NCI-H526 (cell line): ENCODE measurements at places on chromosomes 3 and 15.
A peak's percentile ranks its signal among the peaks of the same experiment; 100 is the strongest.

DNA sequence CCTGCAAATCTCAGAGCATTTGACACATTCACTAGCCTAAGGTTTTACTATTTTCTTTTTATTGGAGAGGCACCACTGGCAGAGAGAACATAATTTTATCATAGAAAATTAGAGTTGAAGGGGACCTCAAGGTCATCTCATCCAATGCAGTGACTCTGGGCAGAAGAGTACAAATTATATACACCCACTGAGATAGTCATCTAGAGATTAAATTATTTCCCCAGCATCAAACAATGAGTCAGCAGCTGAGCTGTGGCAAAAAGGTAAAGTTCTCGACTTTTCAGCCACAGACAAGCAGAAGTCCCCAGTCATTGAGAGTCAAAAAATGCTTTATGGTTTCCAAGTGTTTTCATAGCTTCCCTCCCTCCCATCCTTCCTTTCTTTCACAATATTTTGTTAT lies 39.3 kb upstream of the SEMA6D start:
- no peak for DNase-seq

DNA sequence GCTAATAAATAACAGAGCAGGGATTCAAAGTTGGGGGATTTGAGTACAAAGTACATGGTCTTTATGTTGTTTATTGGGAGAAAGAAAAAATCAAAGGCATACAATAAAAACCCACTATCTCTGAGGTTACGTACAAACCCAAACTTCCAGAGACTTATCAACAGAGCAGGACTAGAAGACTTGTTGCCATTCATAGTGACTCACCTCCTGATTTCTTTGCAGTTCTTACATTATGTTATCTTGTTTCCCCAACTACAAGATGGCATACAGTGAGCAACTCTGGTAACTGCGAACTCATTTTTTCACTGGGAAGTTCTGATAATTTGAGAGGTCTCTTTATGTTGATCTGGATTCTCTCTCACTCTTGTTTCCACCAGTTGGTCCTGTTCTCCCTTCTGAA lies 80.6 kb upstream of the ETV5 start:
- DNase-seq, result no peak

DNA sequence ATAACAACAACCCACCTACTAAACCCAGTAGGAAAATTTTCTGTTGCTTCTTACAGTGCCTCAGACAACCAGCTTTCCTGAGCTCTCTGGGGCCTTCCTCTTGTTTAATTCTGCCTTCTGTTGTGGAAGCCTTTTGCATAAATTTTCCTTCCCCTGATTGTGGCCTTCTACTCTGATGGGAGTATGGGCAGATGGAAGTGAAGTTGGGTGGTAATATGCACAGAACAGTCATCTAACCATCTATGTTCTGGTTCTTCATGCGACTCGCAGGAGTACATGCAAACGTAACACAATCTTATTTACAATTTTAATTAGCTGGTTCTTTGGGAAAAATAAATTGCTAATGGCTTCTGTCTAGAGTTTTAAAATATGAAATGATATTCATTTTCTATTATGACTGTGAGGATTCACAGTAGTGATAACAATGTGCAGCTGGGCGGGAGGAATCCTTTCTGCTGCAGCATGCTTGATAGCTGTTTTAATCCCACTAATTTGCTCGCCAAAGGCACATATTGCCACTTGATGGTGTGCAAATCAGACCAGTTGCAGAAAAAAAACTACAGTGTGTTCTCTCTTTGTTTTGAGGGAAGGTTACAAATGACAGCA lies 311.5 kb upstream of the ROPN1 start:
- DNase-seq, result no peak

DNA sequence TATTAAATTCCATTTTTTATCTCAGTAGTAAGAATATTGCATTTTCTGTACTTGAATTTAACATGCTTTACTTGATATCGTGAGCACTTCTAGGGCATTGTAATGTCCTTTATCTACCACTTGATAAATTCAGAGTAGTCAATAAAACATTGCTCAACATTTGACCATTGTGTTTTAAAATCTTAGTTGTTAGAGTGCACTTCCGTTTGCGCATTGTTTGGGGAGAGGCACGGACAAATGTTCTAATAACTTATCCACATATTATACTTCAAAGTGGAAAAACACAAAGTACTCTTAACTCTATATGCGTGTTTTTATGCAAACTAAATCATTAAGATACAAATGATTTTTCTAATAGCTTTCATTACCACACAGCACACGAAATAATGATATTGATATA lies 419 bp downstream of the FAM227B start:
- peak; percentile 24 for DNase-seq

DNA sequence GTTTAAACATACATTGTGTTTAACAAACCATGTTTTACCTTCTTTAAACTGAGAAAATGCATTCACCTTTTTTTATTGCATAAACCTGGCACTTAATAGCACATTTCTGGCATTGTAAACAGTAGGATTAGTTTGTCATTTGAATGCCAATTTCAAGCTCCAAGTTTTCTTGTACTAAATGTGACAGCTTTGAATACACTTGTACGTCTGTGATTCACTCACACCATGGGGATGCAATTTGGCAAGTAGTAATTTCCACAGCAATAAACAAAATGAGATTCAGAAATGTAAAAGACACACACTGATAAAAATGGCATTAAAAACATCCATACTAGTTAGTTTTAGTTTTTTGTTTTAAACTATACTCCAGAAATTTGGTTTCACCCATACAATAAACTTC lies 598.9 kb downstream of the SI start:
- DNase-seq, result no peak

DNA sequence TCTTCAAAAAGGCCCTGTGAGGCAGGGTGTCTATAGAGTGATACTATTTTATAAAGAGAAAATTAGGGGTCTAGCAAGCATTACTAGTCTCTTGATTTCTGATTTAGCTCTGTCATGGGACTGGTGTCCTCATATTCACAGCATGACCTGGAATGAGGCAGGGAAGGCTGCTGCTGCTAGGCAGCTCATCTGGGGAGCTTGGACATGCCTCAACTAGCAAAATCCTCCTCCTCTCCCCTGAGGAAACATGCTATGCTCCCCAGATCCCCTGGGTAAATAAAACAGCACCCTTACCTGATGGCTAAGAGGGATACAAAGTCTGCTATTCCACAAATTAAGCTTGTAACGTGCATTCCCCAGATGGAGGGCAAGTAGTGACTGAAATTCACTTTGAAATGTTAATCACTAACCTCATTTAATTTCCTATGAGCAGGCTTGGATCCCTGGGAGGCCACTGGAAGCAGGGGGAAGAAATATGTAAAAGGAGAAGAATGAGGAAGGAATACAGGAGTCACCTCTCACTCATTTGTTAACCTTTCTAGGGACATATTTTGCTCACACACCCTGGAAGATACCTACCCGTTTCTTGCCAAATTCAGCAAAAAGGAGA lies 709.4 kb downstream of the SQOR start:
- DNase-seq, result no peak

DNA sequence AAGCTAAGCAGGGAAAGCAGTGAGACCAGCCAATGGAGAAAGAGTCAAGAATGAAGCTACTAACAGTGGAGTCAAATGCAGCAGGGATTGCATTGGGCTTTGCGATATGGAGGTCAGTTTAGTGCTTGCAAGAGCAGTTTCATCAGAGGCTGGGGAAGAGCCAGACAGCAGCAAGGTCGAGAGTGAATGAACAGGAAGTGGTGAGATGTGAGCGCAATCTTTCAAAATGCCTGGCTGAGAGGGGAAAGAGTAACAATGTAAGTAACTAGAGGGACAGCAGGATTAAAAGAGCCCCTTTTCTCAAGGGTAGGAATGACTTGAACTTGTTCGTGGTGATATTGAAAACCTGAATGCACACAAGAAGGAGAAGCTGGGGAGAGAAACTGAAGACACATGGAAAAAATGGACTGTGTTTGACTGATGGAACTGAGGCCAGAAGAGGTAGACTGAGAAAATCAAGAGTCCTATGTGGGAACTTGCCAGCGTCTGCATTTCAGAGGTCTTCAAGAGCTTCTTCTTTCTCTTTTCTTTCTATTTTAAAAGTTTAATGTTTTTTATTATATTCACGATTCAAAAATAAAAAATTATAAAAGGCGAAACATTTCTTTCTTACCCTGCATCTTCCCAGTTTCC lies 30.6 kb upstream of the GPR160 start:
- DNase-seq, result no peak

GRCh38 chr3:127168271-127168670 lies 24.7 kb upstream of the PRR23E start:
- DNase-seq, result no peak

DNA sequence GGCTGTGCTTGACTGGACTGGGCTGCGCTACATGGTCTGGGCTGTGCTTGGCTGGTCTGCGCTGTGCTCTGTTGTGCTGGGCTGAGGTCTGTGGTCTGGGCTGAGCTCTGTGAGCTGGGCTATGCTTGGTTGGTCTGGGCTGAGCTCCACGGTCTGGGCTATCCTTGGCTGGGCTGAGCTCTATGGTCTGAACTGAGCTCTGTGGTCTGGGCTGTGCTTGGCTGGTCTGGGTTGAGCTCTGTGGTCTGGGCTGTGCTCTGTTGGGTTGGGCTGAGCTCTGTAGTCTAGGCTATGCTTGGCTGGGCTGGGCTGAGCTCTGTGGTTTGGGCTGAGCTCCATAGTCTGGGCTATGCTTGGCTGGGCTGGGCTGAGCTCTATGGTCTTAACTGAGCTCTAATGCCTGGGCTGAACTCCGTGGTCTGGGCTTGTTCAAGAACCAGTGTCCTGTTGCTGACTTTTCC lies 92.0 kb downstream of the PLXNA1 start:
- peak; percentile 31 for DNase-seq

DNA sequence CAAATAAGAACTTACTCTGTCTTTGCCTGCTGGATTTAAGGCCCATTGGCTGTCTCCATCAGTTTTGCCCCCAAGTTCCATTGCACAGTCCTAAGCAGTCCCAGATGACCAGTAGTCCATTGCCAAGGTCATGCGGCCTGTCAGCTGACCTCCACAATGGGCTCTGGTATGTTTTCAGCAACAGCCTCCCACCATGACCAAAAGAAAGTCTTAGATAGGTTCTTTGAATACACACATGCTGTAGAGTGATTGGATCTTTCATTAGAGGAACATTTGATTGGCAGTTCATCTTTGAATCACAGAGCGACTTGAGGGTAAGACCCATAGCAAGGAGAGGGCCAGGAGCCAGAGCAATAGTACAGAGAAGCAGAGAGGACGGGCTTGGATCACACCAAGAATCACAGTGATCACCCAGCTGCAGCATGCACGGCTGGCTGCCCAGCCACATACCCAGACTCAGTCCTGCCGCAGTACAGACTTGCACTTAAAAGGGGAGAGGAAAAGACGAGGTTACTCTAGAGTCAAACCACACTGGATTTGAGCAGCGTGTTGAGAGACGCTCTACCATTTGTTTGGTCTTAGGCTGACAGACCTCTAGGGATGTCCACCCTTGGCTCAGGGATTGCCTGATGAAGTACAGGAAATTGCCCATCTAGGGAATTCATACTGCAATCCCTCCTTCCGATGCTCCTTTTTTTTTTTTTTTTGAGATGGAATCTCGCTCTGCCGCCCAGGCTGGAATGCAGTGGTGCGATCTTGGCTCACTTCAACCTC lies 50.4 kb downstream of the APH1B start:
- DNase-seq, result no peak

DNA sequence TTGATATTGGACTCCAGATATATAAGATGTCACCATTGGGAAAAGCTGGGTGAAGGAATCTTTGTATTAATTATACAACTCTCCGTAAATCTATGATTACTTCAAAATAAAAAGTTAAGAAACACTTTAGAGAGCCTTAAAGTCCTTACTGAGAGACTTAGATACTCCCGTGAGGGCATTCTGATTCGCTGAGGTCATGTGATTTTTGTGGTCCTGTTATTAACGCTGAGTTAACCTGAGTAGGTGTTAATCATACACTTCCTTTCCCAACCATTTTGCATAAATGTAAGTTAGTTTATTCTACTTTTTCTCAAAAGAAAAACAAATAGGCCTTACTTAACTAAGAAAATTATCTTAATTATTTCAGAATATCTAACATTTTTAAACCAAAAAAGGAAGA lies 67.1 kb upstream of the LMOD3 start:
- no peak for DNase-seq

GRCh38 chr3:12965999-12966846 lies 107.0 kb downstream of the IQSEC1 start:
- DNase-seq, result no peak

DNA sequence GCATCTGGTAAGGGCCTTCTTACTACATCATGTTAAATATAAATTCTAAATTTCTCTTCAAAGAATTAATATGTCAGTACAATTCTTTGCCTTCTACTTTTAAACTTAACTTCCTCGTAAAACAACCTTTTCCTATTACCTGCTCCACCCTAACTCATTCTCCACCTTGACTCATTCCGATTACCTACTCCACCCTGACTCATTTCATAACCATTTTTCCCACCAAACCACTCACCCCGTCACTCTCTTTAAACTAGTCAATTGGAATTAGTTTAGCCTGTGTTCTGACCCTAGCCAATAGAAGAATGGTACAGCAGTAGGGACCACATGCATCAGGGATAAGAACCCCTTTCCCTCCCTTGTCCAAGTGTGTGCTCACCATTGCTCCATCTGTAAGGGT lies 65.6 kb downstream of the PLSCR2 start:
- DNase-seq, result no peak

- no peak for DNase-seq
These were observed 23.4 kb downstream of the BDH1 start for GRCh38 chr3:197532388-197532787.

DNA sequence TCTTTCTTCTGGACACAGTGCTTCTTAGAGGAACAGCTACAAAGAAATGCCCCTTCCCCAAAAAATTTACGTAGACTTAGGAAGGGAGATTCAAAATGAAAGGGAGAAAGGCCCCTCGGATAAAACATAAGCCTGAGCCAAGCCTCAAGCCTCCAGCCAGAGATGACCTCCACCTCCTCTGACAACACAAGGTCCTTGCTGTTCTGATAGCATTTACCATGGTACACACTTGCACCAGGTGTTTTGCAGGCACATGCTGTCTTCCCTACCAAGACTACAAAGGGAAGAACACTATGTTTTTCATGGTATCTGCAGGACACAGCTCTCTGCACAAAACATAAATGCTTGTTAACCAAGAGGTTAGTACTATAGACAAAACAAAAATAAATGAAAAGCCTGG lies 27.8 kb downstream of the RYK start:
- no peak for DNase-seq

DNA sequence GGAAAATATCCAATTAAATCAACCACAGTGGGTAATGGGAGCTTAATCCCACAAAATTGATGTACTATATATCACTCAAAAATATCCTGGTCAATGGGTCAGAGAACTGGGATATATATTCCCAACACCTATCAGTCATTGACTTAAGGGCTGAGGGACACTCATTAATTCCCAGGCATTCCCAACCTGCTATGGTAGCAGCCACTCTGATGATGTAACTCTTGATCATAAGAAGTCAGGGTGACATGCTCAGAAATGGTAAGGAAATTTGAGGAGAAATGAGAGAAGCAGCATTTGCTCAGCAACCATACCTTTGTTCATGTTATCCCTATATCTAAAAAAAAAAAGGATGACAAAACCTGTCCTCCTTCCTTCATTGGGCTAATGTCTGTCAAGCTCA lies 3.1 kb upstream of the PLOD2 start:
- no peak for DNase-seq

GRCh38 chr3:50521572-50521971 lies 18.1 kb upstream of the CACNA2D2 start:
- DNase-seq, result no peak

- DNase-seq, result peak; percentile 84
These were observed at the start of gene ARPP21 for GRCh38 chr3:35639254-35640186. TSS of gene ARPP21 (plus strand) at chr3:35639525. CDS start at chr3:35681752, 42,227 bp downstream.
